ENCODE measurements at places on chromosomes 1 and 21.

- no peak for DNase-seq
These were observed 244.9 kb downstream of the DSCAM start for GRCh38 chr21:40602080-40602479.

- DNase-seq, result no peak
These were observed 29.9 kb upstream of the SLC44A3 start for GRCh38 chr1:94790246-94790645.

DNA sequence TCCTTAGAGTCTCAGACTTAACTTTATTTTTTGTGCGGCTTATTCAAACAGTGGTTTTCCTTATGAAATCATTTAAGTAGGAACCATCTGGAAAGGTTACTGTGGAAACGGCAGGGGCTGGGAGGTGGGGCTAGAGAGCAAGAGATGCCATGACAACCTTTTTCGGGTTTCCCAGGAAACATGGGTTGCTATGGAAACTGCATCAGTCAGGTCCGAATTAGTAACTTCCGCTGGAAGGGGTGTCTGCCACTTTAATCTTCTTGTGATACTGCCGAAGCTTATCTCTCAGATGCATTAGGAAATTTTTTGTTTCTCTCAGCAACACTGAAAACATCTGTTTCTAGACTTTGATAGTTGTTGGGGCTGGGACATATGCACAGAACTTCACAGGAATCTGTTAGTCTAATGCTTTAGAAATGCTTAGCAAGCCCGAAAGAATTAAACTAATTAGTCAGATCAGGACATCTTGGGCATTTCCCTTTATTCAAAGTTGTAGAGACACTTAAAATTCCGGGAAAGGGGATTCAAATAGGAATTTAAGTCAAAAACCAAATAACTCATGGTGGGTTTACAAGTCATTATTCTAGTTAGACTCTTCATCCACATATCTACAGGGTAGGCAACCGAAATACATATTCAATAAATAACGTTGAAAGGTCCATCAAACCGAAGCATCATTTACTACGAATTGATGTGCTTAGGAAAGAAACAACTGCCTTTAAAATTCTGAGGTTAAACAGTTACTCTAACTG is 2.6 kb downstream of the KCNA3 start:
- DNase-seq, result peak; percentile 71

DNA sequence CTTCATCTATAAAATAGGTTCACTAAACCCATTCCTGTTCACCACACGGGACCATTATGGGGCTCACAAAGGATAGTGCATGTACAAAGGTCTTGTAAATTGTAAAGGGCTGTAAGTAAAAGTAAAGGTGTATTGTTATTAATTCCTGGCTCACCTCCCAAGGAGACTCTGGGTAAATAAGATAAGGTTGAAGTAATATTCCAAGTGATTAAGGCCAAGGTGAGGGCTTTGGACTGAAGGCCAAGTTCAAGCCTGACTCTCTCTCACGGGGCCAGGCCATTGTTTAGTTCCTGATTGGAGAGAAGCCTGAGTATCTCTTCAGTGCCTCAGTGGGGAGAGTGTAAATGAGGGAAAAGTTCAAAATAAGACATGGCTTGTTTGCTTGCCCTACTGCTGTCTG is 19.5 kb upstream of the ZFYVE9 start:
- no peak for DNase-seq

- DNase-seq, result peak; percentile 58
These were observed 2.6 kb downstream of the HFM1 start for GRCh38 chr1:91402023-91402422.

DNA sequence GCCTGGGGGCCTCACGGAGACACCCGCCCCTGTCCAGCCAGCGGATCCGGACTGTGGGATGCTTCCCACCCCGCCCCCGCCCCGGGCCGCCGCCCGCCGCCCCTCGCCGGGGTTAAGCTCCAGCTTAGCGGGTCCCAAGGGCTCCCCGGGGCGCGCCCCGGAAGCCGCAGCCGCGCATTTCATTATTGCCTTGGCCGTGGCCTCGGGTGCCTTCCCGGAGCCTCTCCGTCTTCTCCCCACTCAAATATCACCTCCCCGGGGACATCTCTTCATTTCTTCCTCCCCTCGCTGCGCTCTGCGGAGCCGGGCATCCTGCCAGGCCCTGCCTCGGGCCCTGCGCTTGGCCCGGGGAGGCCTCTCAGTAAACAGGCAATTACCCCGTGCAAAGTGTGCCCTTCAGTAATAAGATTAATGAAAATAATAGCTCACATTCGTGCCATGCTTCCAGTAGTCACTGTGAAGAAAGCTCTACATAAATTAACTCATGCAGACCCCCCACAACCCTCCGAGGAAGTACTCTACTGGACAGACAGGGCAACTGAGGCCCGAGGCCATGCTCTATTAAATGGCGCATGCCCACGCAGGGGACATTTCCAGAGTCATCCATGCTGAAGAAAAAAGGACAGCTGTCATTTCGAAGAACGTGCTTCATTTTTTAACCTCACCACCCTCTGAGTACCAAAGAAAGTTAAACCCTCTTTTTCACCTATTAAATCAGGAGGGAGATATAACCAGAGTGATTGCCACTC is 49.9 kb upstream of the LAPTM5 start:
- DNase-seq, result peak; percentile 37

- no peak for DNase-seq
These were observed 26.6 kb downstream of the PTPN14 start for GRCh38 chr1:214524824-214525223.

DNA sequence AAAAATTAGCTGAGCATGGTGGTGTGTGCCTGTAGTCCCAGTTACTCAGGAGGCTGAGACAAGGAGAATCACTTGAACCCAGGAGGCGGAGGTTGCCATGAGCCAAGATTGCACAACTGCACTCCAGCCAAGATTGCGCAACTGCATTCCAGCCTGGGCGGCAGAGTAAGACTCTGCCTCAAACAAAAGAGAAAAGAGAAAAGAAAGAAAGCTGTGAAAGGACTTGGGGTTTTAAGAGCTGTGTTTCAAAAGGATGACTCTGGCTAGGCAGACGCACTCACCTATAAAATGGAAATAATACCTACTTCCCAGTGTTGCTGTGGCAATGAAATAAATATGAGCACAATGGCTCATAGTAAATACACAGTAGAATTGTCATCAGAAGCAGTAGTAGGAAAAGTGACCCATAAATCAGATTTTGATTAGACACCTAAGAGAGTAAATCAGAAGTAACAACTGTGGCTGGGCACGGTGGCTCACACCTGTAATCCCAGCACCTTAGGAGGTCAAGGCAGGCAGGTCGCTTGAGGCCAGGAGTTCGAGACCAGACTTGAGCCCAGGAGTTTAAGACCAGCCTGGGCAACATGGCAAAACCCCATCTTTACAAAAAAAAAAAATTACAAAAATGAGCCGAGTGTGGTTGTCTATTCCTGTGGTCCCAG is 45.9 kb upstream of the PUM1 start:
- DNase-seq, result no peak

GRCh38 chr1:221316491-221317056 is 425.3 kb downstream of the DUSP10 start:
- no peak for DNase-seq

DNA sequence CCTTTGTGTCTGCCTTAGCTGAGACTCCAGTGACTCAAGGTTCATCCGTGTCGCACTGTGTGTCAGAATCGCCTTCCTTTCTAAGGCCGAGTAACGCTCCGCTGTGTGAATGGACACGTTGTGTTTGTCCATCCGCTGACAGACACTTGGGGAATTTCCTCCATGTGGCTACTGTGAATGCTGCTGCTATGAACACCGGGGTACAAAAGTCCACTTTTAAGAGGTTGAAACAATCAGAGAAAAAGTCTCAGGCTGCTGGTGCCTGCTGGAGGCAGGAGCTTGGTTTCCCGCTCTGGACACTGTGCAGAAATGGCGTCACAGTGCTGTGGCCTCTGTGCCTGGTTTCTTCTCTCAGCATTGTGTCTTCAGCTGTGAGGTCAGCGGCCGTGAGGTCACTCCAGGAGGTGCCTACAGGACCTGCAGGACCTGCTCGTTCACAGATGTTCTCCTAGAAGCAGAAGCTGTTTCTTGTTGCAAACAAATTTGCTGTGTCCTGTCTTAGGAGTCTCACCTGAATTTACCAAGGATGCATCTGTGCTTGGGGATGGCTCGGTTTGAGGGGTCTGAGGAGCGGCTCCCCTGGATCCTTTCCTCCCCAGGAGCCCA is 34.2 kb downstream of the KRTAP10-1 start:
- no peak for DNase-seq
